ENCODE measurements at places on chromosomes 1 and 21.

DNA sequence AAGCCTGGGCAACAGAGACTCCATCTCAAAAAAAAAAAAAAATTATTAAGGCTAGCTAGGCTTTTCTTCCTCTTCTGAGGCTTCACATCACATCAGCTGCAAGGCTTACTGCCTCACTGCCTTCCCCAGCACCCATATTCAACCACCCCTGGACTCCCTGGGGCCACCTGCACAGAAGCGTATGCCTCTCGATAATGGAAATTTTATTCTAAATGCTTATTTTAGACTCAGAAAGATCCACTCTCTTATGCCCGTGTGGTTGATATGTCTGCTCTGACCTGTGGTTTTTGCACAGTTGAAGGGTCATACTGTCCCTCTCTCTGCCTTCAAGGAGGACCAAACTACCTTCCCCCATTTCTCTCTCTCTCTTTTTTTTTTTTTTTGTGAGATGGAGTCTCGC, 1.5 kb upstream of the FCRLA start:
- DNase-seq: no peak

DNA sequence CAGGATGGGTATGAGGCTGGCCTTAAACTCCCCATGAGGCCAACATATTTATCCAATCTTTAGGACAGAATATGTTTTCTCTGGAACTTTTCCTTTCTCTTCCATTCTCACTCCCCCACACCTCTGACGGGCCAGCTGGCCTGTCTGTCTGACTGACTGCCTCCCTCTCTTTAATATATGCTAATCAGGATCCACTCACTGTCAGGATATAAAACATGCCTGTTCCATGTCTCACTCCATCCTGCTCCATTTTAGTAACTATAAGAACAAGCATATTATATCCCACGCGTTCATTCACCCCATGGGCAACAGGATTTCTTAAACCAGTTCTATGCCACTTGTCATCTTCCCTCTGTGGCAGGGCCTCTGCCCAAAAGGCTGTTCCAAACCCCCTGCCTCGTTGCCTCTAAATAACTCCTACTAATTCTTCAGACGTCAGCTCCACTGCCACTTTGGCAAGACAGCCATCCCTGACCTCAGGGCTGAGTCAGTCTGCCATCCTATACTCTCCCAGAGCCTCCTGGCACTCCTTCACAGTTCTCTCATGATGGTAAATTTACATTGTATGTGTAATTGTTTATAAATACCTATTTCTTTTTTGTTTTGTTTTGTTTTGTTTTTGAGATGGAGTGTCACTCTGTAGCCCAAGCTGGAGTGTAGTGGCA, 84.3 kb upstream of the SPATA6 start:
- no peak for DNase-seq

- DNase-seq: no peak
Measured at GRCh38 chr21:26199456-26199855, 28.9 kb upstream of the APP start.

- DNase-seq: no peak
Measured at GRCh38 chr1:201695607-201696006, 133.3 kb upstream of the IPO9 start.

DNA sequence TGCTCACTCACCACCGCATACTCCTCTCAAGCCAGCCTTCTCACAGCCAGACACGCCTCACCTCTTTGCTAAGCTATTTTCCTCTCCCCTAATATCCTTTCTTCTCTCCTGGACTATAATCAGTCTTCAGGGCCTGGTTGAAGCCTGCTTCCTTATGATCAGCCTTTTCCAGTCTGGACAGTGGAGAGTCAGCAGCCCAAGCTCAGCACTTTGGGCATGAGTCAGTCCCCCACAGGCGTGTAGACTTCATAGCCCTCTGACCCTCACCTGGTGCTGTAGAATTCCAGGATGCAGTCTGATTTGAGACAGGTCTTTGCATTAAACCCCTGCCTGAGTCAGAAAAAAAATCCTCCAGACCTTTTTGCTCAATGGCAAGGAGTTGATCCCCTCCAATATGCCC, 2.5 kb downstream of the HPCAL4 start:
- DNase-seq: no peak

DNA sequence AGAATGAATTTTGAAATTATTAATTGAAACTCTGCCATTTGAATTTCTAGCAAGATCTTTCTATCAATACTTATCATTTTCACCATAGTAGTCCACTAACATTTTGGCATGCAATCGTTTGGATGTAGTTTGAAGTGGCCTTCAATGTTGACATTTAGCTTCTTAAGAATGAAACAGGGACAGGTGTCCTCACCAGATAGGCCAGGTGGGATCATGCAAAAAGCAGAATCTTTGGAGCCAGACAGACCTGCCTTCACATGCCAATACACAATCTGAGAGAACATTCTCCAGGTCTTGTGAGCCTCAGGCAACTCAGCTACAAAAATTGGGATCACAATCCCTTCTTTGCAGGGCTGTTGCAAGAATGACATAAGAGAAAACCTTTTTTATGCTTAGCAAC, 18.3 kb upstream of the HSPA13 start:
- no peak for DNase-seq

GRCh38 chr1:206439205-206439604, 31.1 kb upstream of the IKBKE start:
- DNase-seq: no peak

- DNase-seq: no peak
Measured at GRCh38 chr1:176174108-176174507, 33.0 kb downstream of the COP1 start.

GRCh38 chr1:27408151-27408550, 15.7 kb downstream of the GPR3 start:
- DNase-seq: no peak

DNA sequence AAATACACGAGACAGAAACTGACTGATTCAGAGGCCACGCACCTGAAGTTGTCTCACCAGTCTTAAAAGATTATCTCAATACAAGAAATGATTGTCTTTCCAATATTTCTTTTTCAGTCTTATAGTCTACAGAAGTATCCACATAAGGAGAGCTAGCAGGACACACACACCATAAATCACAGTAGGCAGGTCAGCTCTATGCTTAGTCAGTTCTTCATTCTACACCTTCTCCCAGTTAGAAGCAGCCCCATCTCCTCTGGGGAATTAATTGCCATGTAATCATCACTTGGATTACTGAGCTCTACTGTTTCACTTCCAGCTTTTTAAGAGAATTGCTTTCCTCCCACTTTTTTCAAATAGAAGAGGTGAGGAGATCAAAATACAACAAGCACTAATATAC, 59.6 kb downstream of the SMYD3 start:
- DNase-seq: no peak

- DNase-seq: no peak
Measured at GRCh38 chr1:191026828-191027227, 549.2 kb upstream of the BRINP3 start.

DNA sequence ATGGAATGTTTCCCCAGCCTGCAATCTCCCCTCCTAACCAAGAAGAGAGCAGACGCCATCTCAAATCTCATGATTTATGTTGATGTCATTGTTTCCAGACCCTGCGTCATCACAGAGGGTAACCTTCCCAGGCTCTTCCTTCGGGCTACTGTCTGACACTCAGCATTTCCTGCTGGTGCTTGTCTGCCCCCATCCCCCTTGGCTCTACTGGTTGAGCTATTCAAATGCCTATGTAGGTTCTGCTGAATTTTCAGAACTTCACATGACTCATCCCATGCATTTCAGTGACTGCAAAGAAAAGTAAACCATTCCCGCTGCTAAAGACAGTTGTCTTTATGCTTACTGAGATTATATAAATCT, 24.8 kb upstream of the ITPKB start:
- DNase-seq: no peak

- DNase-seq: peak; percentile 91
Measured at GRCh38 chr1:209883341-209883971, 54.6 kb upstream of the SYT14 start.

GRCh38 chr21:42565206-42565810, 51.7 kb downstream of the SLC37A1 start:
- no peak for DNase-seq

DNA sequence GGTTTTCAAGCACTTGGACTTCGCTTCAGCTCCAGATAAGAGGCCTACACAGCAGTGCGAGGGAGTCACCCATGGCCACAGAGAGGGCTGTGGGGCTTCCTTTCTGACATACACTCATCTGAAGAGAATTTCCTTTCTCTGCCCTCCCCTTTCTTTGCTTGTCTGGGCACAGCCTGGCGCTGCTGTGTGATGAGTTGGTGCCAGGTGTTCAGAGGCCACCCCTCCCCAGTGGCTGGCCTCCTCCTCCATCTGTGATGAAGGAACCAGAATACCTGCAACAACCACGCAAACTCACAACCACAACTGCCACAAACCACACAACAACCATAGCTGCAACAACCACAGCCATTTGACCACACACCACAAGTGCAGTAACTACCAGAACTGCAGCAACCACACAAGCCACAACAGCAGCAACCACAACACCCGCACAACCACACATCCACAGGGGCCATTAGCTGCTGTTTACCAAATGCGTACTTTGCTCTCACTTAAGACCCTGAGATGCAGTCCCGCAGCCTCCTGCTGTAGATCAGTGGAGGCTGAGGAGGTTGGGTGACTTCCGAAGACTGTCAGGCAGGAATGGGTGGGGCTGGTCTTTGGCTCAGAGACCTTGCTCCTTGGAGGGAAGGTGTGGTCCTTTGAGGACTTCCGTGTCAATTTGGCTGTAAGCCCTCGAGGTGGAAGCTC, 71.1 kb downstream of the IER5 start:
- DNase-seq: peak; percentile 48

- DNase-seq: no peak
Measured at GRCh38 chr21:41616031-41616591, 108.2 kb upstream of the TMPRSS2 start.

DNA sequence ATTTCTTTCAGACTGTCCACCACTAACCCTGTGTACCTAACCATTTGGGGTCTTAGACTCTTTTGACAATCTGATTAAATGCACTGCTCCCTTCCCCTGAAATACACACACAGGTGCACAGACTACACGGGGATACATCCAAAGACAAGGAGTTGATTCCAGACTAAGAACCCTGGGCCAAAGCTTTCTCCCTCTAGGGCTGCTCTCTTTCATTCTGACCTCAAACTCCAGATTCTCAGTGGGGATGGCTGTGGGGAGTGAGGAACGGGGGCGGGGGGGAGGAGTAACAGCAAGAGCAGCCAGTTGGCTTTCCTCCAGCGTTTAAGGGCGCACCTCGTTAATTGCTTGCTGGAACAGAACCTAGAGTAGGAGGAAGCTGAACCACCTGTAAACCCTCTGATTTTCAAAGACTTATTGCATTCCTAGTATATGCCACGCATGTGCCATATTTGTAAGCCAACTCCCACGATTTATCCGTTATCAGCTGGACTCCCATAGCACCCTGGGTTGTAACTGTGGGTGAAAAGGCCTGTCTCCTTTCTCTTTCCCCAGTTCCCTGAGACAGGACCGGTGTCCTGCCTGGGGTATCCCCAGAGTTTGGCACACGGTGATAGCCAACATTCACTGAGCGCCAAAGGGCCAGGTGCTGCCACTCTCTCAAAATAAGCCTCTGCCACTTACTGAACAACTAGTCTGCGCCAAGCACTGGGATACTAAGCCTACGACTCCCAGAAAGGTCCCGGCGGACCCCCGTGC, 920 bp downstream of the MTHFR start:
- peak; percentile 37 for DNase-seq

DNA sequence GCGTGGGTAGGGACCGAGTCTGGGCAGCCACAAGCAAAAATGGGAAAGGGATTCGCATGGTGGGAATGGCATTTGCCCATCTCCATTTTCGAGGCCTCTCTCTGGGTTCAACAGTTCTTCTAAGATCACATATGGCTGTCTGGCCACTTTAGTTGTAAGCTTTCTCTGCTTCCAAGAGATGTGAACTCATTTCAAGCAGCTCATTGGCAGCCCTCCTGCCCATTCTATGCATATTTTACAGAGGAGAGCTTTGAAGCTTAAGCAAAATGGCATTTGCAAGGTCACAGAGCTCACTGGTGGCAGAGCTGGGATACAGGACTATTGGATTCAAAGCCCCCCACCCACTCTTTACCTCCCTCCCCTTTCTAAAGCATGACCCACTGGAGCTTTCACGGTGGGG, 93.7 kb downstream of the HHIPL2 start:
- no peak for DNase-seq

GRCh38 chr21:17978895-17979294, 159.7 kb upstream of the C21orf91 start:
- DNase-seq: no peak

- DNase-seq: no peak
Measured at GRCh38 chr1:182700351-182700709, 15.9 kb upstream of the RGS8 start.

DNA sequence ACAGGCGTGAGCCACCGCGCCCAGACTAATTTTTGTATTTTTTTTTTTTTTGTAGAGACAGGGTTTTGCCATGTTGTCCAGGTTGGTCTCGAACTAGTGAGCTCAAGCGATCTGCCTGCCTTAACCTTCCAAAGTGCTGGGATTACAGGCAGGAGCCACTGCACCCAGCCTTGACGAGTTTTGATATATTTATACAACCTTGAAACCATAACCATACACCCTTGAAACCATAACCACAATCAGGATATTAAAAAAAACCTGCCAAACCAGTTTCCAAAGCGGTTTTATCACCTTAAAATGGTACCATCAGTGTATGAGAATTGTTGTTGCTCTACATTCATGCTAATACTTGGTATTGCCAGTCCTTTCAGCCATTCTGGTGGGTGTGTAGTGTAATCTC, 3.7 kb upstream of the PHACTR4 start:
- DNase-seq: no peak

DNA sequence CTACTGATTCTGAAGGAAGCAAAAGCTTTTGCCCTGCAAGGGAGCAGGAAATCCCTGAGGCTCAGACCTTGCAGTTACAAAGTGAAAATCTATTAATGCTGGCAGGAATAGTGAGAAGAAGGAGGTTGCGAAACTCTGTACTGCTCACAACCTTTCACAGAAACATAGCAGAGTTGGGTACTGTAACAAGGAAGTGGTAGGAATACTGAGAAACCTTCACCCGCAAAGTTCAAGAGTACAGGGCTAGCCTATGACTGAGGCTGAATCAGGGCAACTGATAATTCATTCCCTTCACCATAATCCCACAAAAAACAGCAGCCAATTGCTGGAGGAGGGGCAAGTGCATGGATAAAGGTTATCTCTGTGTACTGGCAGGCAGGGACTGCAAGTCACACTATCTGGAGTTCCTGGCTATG, 23.9 kb upstream of the KCTD3 start:
- DNase-seq: no peak

DNA sequence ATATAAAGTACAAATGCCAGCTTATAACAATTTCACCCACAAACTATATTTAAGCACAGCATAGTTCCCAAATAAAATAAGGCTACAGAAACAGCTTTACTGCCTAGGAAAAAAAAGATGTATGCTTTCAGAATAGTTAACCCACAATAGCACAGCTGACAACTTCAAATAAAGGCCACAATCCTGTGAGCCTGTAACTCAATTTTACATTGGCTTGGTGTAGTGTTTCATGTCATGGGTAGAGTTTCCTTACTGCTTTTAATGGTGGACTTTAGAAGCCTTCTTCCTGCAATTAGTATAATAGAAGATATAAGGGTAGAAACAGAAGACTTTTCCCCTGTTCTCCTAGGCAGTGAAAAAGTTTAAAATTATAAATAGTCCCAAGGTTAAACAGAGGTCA, 44.3 kb upstream of the ZC3H11B start:
- DNase-seq: no peak

GRCh38 chr1:168742386-168742785, 13.4 kb upstream of the DPT start:
- no peak for DNase-seq

Measured in ACHN (cell line).